SJSA1 (cell line): ENCODE measurements at places on chromosomes 7 and 10. TPM values are rescaled to one million over a fixed set of nuclear protein-coding genes. Genes with fewer than 3 reads are reported as not detected.

DNA sequence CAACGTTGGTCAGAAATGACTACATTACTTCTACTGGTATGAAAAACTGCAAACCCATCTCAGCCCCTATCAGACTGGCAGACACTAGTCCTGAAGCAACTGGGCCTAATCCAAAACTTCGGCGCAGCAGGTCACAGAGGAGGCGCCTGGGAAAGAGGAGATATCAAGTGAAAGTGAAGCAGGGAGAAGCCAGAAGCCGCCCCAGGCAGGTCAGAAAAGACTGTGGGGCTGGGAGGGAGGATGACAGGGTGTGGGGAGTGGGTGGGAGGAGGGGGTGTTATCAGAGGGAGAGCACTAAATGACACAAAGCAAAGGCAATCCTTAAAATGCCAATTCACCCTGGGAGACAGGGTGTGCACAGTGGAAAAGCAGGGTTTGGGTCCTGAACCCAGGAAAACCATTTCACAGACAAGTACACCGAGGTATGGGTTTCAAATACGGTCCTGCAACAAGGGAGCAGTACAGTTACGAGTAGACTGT, 731 bp downstream of the CHCHD3 start:
- peak overlapping the region; percentile 74 for H3K27ac ChIP-seq
- peak overlapping the region; percentile 82 for H3K4me3 ChIP-seq
- peaks cover 30% of the 10 kb centered on the region for H3K36me3 ChIP-seq
- no peaks in the 10 kb centered on the region for H3K4me1 ChIP-seq
- no peaks in the 10 kb centered on the region for H3K27me3 ChIP-seq

DNA sequence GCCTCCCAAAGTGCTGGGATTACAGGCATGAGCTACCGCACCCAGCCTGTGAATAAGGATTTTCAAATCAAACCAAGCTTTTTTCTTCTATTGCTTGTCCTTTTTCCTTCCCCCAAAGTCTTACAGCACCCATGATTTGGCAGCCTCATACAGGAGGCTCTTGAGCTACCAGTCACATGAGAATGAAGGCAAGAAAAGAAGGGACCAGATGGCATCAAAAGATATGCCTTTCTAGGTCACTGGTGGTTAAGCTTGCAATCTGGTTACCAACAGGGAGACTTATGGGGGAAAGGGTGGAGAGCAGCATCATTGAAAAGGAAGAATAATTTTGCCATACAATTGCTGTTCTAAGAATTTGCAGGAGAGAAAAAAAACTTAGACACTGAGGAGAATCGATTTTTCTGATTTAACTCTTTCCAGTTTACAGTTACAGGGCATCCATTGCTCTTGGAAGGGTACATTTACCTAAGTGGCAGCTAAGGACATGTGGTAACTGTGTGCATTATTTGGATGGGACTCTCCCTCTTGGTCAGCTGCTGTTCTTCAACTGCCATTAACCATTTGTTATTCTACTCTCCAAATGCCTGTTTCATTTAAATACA, 29.5 kb downstream of the SMNDC1 start:
- H3K27ac ChIP-seq: no peak overlapping the region
- no peak overlapping the region for H3K4me3 ChIP-seq
- H3K27me3 ChIP-seq: no peaks in the 10 kb centered on the region
- peaks cover 4% of the 10 kb centered on the region; the same call in 1 of the 2 replicates for H3K4me1 ChIP-seq
- H3K36me3 ChIP-seq: no peaks in the 10 kb centered on the region

The PRRT4 gene
- not detected in 2 replicates for total RNA-seq

- H3K27ac ChIP-seq: no peak overlapping the region
- H3K27me3 ChIP-seq: no peaks in the 10 kb centered on the region
- H3K36me3 ChIP-seq: peaks cover 45% of the 10 kb centered on the region
- no peak overlapping the region for H3K4me3 ChIP-seq
Measured at GRCh38 chr7:2540133-2540532, 15.2 kb downstream of the BRAT1 start.

- no peaks in the 10 kb centered on the region for H3K36me3 ChIP-seq
- H3K27ac ChIP-seq: no peak overlapping the region
- H3K27me3 ChIP-seq: peaks cover 14% of the 10 kb centered on the region
- no peak for DNase-seq
- H3K4me1 ChIP-seq: no peaks in the 10 kb centered on the region
Measured at GRCh38 chr10:1546431-1547110, 190.8 kb downstream of the ADARB2 start.

The CPA2 gene
- not detected in 2 replicates for total RNA-seq

DNA sequence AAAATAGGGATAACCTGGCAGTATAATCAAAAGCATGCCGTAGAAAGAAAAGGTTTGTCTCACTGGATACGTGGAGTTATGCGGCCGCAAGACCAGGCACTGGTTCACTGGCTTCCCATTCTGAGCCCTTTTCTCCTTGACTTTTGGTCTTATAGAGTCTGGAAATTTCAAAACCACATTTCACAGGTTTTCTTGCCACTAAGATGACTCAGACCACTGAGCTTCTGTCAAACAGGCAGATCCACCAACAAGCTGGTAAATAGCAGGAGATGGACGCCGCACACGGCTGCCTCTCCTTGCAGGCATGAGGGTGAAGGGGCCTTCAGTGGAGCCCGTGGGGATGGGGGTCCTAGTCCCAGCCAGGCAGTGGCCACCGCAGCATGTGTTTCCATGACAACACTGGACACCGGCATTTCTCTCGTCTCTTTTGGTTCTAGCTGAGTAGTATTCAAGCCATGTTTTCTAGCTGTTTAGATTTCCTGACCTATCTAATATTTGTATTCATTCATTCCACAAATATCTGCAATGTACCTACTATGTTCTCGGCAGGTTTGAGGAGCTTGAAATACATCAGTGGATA, 55.5 kb downstream of the KLF6 start:
- DNase-seq: no peak
- H3K4me3 ChIP-seq: no peak overlapping the region
- no peaks in the 10 kb centered on the region for H3K36me3 ChIP-seq
- H3K27me3 ChIP-seq: 0 out of 2 replicates have a peak, but pooled peaks cover 2% of the 10 kb centered on the region
- H3K4me1 ChIP-seq: no peaks in the 10 kb centered on the region

The C10orf120 gene
- not detected in 2 replicates for total RNA-seq

DNA sequence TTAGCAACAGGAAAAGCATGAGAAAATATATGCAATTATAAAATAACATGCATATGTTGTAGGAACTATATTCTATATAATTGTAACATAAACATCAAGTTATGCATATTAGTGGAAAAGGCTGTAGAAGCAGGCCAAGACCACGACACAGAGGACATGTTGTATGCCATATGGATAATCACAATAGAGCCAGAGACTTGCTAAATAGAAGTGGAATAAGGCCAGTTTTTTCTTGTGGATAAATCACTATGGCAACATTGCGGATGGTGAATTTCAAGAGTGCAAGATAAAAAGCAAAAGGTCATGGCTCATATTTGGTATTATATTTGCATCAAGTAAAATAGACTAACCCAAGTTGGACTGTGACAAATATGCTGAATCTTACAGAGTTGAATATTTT, 93.0 kb downstream of the PCDH15 start:
- H3K4me3 ChIP-seq: no peak overlapping the region
- no peaks in the 10 kb centered on the region for H3K4me1 ChIP-seq
- H3K36me3 ChIP-seq: no peaks in the 10 kb centered on the region
- H3K27me3 ChIP-seq: no peaks in the 10 kb centered on the region
- H3K27ac ChIP-seq: no peak overlapping the region
- DNase-seq: no peak

The PNLIPRP1 gene
- not detected in 2 replicates for total RNA-seq

DNA sequence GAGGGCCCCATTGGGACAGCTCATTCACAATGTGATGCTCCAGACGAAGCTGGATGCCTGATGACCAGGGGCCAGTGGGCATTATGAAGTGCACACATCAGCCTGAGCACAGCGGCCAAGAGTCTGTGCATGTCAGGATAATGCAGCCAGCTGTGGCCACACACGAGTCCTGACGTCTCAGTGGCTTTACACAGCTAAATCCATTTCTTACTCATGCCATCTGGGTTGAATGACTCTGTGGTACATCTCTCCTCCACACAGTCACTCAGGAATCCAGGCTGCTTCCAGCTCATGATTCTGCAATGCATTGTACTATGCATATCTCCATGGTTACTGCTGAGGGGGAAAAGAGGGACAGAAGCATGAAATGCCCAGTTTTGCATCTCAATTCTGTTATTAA, 123.6 kb downstream of the PRLHR start:
- DNase-seq: peak; percentile 29
- H3K4me1 ChIP-seq: no peaks in the 10 kb centered on the region
- H3K36me3 ChIP-seq: no peaks in the 10 kb centered on the region
- no peaks in the 10 kb centered on the region; the same call in 1 of the 2 replicates for H3K27me3 ChIP-seq

The STRIP2 gene
- total RNA-seq: 7.0 and 7.5 TPM in 2 replicates

- no peaks in the 10 kb centered on the region for H3K27me3 ChIP-seq
- no peak for DNase-seq
- H3K27ac ChIP-seq: no peak overlapping the region
- no peak overlapping the region for H3K4me3 ChIP-seq
Measured at GRCh38 chr10:114286921-114287320, 47.9 kb downstream of the VWA2 start.

- H3K4me1 ChIP-seq: peaks cover 4% of the 10 kb centered on the region; the same call in 1 of the 2 replicates
- no peak for DNase-seq
- no peak overlapping the region for H3K27ac ChIP-seq
- H3K36me3 ChIP-seq: no peaks in the 10 kb centered on the region
- H3K27me3 ChIP-seq: no peaks in the 10 kb centered on the region
Measured at GRCh38 chr7:75856536-75856935, 22.3 kb upstream of the RHBDD2 start.

DNA sequence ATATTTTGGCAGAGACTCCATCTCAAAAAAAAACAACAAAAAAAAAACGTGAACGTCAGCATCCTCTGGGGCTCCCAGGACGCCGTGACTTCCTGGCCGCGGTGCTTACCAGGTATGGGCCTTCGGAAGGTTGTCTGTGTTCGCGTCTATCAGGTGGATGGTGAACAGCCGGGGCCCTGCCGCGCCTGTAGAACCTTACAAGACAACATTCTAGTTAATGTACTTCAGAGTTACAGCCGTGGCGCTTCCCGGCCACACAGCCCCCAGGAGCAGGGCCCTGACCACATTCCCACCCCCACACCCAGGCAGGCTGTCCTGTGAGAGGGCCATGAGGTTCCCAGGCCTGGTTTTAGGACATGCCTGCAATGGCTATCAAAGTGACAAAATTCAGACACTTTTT, 111.0 kb downstream of the SMURF1 start:
- H3K4me3 ChIP-seq: no peak overlapping the region
- no peaks in the 10 kb centered on the region for H3K27me3 ChIP-seq
- DNase-seq: no peak

DNA sequence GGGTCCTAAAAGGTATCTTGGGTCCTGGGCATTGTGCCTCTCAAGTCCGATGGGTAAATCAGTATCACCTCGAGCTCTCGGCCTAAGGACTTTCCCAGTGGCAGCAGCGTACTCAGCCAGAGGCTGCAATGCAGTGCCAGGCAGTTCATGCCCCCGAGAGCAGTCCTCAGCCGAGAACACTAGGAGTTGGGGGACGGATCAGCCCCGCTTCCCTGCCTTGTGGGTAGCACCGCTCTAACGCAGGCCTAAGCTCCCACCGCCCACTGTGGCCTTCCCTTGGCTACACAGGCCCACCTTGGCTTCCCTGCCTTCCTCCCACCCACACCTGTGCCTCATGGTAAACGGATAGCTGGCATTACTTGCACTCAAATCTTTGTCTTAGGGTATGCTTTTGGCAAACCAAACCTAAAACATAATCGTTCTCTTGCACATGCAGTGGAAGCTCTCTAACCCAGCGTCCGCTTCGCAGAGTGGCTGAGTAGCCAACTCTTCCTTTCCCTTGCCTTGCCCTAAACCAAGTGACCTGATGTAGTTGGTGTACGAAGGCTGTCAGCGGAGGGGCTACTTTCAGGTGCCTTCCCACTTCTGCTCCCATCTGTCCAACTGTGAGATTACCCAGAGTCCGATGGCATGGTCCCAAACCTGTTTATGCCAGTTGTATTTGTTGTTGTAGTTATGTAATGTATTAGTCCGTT, 73.2 kb upstream of the CHST15 start:
- H3K27ac ChIP-seq: no peak overlapping the region
- H3K36me3 ChIP-seq: no peaks in the 10 kb centered on the region
- peaks cover 5% of the 10 kb centered on the region; the same call in 1 of the 2 replicates for H3K27me3 ChIP-seq

DNA sequence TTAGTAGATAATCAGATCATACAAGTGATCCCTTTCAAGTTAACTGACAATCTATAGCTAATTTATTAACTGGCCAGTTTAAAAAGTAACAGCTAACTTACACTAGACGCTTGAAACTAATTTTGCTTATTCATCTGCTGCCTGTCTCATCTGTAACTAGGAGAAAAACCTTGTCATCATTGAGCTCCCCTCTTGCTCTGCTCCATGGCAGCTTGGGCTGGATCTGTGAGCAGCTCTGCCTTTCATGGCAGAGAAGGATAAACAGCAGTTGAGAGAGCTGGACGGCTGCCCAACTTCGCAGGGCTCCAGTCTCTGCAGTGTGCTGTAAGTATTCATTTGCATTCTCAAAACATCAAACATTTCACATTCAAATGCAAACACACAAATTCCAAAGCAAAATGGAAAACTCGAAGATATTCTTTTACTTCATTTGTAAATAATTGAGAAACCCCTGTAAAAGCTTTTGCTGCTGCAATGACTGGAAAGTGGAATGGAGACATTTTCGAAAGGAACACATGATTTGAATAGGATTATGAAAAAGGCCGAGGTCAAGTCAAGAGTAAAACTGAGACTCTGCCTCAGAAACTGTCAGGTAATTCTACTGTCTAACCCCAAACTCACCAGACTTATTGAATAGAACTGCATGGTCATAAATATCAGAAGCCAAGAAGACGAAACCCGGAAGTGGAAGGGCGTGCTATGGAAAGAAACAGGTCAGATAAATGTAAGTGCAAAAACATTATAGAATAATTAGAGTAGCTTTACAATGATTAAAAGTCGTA, 17.6 kb downstream of the SLC35B4 start:
- H3K4me1 ChIP-seq: no peaks in the 10 kb centered on the region
- H3K27ac ChIP-seq: no peak overlapping the region
- H3K36me3 ChIP-seq: peaks cover 54% of the 10 kb centered on the region
- DNase-seq: no peak

The ANK3 gene
- total RNA-seq: 0.97 TPM in 1 of 2 replicates, not detected in the other

DNA sequence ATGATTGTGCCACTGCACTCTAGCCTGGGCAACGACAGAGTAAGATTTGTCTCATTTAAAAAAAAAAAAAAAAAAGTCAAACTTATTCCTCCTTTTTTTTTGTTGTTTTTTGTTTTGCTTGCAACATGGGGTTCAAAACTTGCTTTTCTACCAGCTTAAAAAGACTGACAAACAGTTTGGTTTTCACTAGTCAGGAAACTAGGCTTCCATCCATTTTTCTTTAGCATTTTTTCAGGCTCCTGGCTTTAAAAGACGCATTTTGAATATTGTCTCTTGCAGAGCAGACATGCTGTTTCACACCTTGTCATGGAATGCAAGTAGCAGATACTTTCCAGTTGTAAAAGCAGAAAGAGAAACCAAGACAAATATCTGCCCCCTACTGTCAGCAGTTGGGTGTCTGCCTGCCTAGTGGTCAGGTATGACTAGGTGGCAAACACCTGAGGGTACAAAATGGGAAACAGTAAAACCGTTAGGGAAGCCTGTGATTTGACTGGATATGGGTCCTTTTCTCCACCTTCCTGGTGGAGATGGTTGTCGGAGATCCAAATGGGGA, 139.9 kb downstream of the CCDC71L start:
- H3K27ac ChIP-seq: no peak overlapping the region
- no peak overlapping the region for H3K4me3 ChIP-seq

The SPDYE2 gene
- not detected in 2 replicates for total RNA-seq

GRCh38 chr7:111711426-111712065, 149.3 kb upstream of the IMMP2L start:
- H3K27ac ChIP-seq: no peak overlapping the region
- H3K4me3 ChIP-seq: no peak overlapping the region
- H3K27me3 ChIP-seq: no peaks in the 10 kb centered on the region
- H3K4me1 ChIP-seq: no peaks in the 10 kb centered on the region

The CYP3A4 gene
- total RNA-seq: not detected in 2 replicates

The TAS2R4 gene
- 0.05 and 0.22 TPM in 2 replicates for total RNA-seq

The KBTBD2 gene
- 51.5 and 52.0 TPM in 2 replicates for total RNA-seq

GRCh38 chr7:129559564-129559963, 52.0 kb upstream of the NRF1 start:
- DNase-seq: no peak
- no peaks in the 10 kb centered on the region for H3K27me3 ChIP-seq
- H3K27ac ChIP-seq: no peak overlapping the region
